ENCODE measurements at places on chromosomes 3 and 15. TPM values are rescaled to one million over a fixed set of nuclear protein-coding genes. Genes with fewer than 3 reads are reported as not detected.

- no peak for DNase-seq
These were observed 471 bp upstream of the KBTBD8 start for GRCh38 chr3:66997560-66998112.

GRCh38 chr3:43074901-43075689, 30.8 kb downstream of the POMGNT2 start:
- DNase-seq: no peak

DNA sequence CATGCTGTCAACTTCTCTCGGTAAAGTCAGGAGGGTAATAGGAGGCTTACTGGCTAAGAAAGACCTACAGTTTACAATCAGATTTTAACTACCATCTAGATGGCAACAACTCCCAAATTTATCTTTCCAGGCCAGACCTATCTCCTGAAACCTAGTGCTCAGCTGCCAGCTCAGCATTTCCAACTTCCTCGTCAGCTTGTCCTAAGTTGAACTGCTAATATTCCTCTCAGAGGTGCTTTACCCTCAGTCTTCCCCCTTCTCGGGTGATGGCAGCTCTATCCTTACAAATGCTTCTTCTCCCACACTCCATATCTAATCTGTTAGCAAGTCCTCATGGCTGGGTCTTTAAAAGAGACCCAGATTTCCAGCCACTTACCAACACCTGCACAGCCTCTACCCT, 36.9 kb upstream of the UBE2E2 start:
- no peak for DNase-seq

DNA sequence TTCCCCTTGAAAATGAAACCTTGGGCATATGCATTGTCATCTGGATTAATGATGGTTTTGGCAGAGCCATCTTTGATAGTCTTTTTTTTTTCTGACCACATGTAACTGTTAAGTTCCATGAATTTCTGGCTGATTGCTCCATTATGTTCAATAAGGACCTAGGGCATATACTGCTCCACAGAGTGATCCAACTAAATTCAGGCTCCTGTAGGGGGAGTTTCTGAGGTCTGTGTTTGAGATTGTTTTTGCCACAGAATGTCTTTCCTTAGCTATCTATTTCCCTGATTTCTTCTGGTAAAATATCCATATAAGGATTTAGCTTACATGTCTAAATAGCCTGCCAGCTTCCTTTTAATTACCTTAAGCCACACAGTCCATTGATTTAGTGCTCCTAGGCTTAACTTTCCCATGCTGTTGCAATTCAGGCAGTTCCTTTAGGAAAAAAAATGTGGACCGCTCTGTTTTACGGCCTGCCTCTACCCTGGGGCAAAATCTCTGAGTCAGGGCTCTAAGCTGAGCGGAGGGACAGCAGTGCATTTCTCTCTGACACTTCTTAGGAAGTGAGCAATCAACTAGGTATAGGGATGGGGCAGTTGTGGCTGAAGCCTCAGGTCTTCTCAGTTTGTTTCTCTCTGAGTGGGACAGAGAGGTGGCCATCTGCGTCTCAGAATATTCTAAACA, 796.2 kb downstream of the NR2F2 start:
- no peak for DNase-seq

DNA sequence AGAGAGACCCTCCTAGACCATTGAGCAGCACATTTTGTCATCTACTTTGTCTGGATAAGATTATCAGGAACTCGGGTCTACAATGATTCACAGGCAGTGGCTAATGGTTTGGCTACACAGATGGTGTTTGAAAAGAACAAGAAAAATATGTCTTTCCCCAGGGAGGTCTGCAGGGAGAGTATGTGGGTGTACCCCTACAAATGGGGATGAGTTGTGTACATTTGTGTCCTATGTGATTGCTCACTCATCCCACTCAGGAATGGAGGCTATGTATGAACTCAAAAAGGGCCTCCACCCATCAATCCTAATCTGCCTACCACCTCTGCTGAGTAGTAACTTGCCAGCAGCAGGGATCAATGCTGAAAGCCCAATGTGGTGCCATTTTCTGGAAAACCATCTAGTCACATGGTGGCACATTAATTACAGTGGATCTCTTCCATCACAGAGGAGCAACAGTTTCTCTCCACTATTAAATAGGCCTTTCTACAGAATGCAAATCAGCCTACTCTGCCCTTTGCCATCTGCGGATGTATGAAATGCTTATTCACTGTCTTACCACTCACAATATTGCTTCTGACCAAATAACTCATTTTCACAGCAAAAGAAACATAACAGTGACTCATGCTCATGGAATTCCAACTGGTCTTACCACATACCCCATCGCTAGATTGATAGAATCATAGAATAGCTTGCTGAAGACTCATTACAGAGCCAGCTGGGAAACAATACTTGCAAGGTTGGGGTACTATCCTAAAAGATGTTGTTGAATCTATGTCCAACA, 48.3 kb upstream of the TRIM42 start:
- DNase-seq: peak; percentile 89

- DNase-seq: no peak
These were observed 17.5 kb upstream of the ARHGAP31 start for GRCh38 chr3:119276680-119277079.

GRCh38 chr3:9339761-9340471, 22.9 kb upstream of the THUMPD3 start:
- DNase-seq: peak; percentile 16

DNA sequence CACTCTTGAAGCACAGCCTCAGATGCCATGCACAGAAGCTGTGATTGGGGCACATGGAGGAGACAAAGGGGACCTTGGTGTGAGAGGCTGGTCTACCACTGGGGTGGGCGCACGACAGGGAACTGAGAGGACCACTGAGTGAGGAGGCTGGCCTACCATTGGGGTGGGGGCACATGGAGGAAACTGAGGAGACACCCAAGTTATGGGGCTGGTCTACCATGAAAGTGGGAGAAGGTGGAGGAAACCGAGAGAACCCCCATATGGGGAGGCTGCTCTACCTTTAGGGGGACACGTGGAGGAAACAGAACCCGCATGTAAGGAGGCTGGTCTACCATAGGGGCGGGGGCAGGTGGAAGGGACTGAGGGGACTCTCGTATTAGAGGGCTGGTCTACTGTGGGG, 153.4 kb downstream of the FBLN2 start:
- no peak for DNase-seq

GRCh38 chr15:67372543-67372942, 118.0 kb downstream of the IQCH start:
- no peak for DNase-seq

DNA sequence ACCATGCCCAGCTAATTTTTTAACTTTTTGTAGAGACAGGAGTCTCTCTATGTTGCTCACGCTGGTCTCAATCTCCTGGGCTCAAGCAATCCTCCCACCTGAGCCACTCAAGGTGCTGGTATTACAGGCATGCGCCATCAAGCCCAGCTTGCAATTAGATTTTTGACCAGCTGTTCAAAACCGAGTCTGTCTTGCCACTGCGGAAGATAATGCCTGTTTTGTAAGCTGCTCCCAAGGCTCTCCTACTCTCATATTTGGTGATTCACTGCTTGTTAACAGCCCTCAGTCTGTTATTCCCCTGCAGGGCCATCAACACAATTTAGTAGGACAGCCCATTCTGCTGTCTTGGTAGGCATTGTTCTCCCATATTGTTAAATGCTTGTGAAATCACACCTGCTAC, 17.8 kb upstream of the MCCC1 start:
- DNase-seq: no peak

DNA sequence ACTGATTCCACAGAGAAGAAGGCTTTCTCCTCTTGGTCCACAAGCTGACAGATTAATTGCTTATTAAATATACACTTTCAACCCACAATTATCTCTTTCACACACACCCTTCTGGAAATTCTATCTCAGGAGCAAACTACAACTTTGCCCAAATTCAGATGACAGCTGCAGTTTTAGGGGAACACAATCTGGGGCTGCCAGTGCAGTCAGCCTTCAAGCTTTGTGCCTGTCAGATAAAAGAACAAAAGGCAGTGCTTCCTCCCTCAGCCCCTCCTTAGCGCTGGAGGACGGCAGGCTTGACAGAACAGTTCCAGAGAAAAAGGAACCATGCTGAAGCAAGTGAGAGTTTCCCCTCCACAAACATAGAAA, 99.6 kb downstream of the TMCC1 start:
- DNase-seq: no peak

DNA sequence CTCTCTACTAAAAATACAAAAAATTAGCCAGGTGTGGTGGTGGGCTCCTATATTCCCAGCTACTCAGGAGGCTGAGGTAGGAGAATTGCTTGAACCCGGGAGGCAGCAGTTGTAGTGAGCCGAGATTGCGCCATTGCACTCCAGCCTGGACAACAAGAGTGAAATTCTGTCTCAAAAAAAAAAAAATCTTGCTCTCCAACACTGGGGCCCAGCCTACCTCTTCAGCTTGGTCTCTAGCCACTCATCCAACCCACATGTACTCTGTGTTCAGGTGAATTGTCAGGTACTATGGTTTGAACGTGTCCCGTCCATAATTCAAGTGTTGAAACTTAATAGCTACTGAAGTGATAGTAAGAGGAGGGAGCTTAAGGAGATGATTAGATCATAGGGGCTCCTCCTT, 22.4 kb upstream of the RAB7A start:
- DNase-seq: no peak

- DNase-seq: peak; percentile 52
These were observed 124.3 kb upstream of the SPRED1 start for GRCh38 chr15:38128341-38128781.

- no peak for DNase-seq
These were observed 17.0 kb downstream of the CA12 start for GRCh38 chr15:63364399-63365272.

GRCh38 chr15:73745073-73745472, 8.1 kb downstream of the INSYN1 start:
- no peak for DNase-seq

DNA sequence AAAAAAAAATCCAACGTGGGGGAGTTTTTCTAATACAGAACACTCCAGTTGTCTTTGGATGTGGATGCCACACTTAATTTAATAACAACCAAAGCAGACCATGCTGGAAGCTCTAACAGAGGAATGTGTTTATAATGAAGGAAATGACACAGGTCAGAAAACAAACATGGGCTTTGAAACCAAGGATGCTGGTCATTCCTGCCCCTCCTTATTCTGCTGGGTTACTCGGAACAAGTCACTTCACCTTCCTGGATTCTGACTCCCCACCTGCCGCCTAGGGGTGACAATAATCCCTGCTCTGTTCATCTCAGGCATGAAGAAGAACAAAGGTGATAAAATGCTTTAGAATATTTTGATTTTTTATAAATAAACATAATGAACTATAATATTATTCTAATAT, 240.9 kb upstream of the ADAMTS9 start:
- DNase-seq: no peak

DNA sequence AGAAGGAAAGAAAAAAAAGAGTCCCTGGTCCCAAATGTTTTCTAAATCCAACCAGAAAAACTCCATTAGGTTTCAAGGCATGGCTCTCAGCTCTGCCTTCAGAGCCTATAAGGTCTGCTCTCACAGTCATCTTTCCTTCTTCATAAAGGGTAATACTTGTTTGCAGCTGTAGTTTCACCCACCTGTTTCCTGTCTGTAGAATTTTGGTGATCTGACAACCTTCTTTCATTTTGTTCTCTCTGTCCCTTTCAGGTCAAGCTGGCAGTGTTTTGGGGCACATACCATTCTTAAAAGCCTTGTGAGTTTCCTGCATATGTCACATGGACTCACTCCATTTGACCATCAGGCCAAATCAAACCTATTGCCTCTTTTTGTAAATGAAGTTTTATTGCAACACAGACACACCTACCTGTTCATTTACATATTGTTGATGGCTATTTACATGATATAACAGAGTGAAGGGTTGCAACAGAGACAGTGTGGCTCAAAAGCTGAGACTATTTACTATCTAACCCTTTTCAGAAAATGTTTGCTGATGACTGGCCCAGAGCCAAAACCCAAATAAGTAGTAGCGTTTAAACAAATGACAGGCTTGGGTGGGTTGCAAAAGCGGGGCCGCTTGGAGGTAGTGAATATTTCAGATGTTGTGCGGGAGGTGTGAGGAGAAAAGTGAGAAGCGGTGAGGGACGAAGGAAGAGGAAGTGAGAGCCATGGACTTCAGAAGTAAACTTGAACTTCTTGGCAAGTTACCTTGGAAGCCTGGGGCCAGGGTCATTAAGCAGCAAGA, 292.7 kb upstream of the PROK2 start:
- DNase-seq: no peak

- no peak for DNase-seq
These were observed 5.5 kb upstream of the ACAP2 start for GRCh38 chr3:195448205-195448875.

GRCh38 chr3:83953417-83954089, 1005.2 kb upstream of the CADM2 start:
- no peak for DNase-seq

DNA sequence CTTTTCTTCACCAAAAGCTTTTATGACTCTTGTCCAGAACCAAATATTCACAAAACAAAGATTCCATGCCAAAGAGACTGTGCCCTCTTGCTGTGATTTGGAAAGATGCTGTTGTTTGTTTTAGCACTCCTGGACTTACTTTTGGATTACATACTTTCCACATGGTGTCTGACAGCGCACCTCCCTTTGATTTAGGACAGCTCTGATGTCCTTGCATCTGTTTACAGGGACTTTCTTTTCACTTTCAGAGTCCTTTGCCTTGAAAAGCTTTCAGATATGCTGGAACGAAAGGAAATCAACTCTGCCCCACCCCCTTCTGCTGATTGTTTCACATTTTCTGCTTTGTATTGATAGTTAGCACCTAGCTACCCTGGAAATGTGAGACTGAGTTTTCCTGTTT, 133.0 kb upstream of the NR2E3 start:
- DNase-seq: no peak

DNA sequence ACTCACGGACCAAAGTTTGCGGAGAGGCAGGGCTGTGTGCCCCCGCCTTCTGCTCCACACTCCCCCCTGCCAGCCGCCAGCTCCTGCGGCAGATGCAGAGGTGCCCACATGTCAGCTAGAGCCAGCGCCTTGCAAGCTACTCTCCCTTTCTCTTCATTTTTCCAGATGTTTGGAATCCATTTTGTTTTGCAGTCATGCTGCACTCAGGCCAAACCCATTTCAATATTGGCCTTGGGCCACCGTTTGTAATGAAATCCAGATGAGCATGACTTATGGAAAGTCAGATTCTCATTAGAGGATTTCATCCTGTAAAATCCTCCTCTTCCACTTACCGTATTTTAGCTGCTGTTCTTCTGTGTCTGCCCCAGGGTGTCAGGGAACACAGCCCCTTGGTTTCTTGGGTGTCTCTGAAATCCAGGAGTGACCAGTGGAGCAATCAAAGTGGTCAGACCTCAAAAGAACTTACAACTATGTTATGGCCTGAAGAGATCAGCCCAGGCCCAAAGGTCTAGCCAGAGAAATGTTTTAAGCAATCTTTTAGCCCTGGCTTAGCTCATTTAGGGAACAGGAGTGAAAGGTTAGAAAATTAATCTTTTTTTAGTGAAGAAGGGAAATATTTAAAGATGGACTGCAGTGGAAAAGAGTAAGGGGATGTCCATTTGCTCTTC, 65.8 kb downstream of the AAGAB start:
- no peak for DNase-seq

GRCh38 chr15:59550956-59551355, 60.6 kb upstream of the GCNT3 start:
- no peak for DNase-seq

The GOLGA6L9 gene
- 0.72 TPM for total RNA-seq

The INSYN1 gene
- total RNA-seq: 2.0 TPM

The CTXND1 gene
- not detected for total RNA-seq

The RBPMS2 gene
- total RNA-seq: 0.36 TPM

The PIGZ gene
- total RNA-seq: 0.36 TPM

The ALDH1A3 gene
- 79.9 TPM for total RNA-seq

The EAF2 gene
- total RNA-seq: 3.0 TPM

The SEMA7A gene
- total RNA-seq: 113 TPM

The PARP6 gene
- 14.7 TPM for total RNA-seq

The DNAJC19 gene
- 32.9 TPM for total RNA-seq

The ACSBG1 gene
- total RNA-seq: 0.07 TPM

The SPATA12 gene
- total RNA-seq: 0.43 TPM

The OR5K2 gene
- total RNA-seq: not detected

Data from epithelial cell of proximal tubule (primary cell).